ENCODE measurements at places on chromosomes 7 and 10.
A peak's percentile ranks its signal among the peaks of the same experiment; 100 is the strongest.

DNA sequence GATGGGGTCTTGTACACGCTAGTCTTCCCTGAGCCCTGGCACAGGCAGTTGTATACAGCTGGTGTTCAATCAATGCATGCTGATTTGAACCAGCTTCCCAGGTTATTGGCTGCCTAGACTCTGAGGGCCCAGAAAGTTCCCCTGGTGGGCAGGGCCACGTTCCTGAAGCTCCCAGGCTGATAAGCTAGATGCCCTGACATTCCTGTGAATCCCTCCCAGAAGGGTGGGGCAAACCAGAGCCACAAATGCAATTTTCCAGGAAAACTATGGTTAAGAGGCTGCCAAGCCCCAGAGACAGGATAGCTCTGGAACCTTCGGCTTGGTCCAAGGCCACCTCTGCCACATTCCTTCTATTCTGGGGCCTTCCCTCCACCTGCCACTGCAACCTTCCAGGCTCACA is 78.2 kb downstream of the FAM53B start:
- H3K4me1 ChIP-seq, result peaks cover 5% of the 10 kb centered on the region
- H3K27me3 ChIP-seq, result no peaks in the 10 kb centered on the region
- DNase-seq, result no peak

DNA sequence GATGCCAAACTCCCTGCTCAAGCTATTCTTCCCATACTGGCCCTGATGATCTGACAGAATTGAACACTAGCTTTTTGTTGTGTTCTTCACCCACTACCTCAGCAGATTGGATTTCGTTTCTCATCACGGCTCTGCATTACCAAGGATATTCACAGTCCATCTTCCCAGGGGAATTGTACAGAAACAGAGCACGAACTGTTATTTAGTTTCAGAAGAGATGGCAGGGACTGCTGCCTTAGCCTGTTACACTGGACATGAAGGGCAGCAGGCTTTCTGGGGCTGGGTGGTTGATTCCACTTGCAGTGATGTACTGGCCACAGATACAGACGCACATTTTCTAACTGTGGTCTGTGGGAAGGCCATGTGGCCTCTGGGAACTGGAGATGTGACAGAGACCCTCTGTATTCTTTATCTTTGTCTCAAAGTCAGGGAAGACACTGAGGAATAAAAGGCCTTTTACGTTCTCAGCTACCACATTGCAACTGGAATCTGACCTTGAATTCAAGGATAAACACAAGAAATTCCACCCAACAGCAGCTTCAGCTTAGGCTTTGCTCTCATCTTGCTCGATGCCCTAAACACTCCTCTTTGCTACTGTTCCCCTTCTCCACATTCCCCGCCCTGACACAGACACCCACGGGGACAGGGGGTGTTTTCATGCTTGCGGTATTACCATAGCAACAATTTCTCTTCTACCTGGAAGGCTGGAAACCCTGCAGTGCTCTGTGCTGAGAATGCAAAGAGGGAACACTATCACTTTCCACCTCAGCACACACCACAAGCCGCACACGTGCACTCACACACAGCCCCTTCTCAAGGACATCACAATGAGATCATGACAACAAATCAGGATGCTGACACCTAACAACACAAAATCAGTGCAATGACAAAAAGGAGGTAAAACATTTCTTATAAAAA is 81.7 kb downstream of the RNF216 start:
- H3K27ac ChIP-seq, result peak overlapping the region; percentile 38
- no peak overlapping the region for H3K4me3 ChIP-seq
- DNase-seq, result peak; percentile 60
- H3K36me3 ChIP-seq, result peaks cover 34% of the 10 kb centered on the region
- no peaks in the 10 kb centered on the region for H3K27me3 ChIP-seq
- H3K4me1 ChIP-seq, result peaks cover 37% of the 10 kb centered on the region

DNA sequence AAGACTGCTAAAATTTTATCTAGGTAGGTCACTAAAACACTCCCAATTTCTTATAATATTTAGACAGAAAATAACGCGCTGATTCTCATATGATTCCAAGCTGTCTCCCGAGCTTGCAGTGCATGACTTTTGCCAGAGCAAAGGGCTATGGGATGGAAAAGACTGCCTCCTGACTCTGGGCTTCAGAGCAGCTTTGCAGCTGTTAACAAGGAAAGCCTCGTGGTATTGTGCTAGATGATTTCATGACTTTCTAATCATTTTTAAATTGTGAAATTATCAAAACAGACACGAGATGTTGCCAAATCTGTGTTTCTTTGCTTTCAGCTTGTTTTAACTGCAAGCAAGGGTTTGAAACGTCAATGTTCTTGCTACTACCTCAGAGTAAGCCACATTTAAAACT is 238.3 kb downstream of the AGMO start:
- peaks cover 4% of the 10 kb centered on the region for H3K4me1 ChIP-seq
- H3K4me3 ChIP-seq, result no peak overlapping the region
- no peak overlapping the region for H3K27ac ChIP-seq
- no peaks in the 10 kb centered on the region for H3K36me3 ChIP-seq

DNA sequence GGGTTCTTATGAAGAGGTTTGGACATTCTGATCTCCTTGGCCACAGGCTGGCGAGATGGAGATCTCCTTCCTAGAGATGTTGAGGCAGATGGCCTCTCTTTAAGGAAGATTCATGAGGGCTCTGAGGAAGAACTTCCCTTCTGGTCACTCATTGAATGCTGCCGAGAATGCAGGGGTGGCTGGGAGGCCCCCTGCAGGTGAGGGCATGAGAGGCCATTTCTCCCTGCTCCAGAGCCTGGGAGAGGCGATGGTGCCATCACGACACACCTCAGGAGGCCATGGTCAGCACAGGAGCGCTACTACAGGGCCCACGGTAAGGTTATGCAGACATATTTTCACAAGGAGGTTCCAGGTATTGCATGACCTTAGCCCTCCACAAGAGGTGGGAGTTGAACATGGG is 40.2 kb downstream of the CXCL12 start:
- H3K27me3 ChIP-seq, result no peaks in the 10 kb centered on the region
- no peaks in the 10 kb centered on the region for H3K4me1 ChIP-seq
- DNase-seq, result no peak
- H3K36me3 ChIP-seq, result no peaks in the 10 kb centered on the region

GRCh38 chr10:76640806-76641205 is 996.8 kb downstream of the KCNMA1 start:
- no peak for DNase-seq
- H3K4me1 ChIP-seq, result no peaks in the 10 kb centered on the region

DNA sequence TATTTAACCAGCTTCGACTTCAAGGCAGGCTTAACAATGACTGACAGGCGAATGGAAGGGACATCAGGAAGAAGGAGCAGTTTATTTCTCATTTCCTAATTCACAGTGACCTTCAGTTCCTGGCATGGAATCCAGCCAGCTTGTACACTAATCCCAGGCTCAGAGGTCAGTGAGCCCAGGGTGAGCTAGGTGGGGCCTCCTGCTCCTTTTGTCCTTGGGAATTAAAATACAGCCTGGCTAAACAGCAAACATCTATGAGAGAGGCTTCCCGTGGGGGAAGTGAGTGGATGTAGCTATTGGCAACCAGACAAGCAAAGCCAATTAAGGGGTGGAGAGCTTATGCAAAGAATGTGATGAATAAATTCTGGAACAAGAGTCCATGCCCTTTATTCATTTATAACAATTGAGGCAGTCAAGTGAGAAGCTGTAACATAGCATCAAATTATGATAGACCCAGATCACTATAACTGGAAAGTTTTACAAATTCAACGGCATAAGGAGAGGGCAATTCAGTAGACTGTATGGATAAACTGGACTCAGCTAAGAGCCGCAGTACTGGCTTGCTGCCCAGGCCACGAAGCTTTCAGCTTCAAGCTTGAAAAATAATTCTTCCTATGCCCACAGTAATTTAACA is 57.1 kb downstream of the STK17A start:
- peak overlapping the region; percentile 82 for H3K27ac ChIP-seq
- H3K36me3 ChIP-seq, result peaks cover 49% of the 10 kb centered on the region
- H3K4me1 ChIP-seq, result peaks cover 46% of the 10 kb centered on the region
- H3K27me3 ChIP-seq, result no peaks in the 10 kb centered on the region

GRCh38 chr7:29265208-29265923 is 70.8 kb downstream of the CHN2 start:
- DNase-seq, result no peak
- H3K27ac ChIP-seq, result no peak overlapping the region
- H3K4me1 ChIP-seq, result no peaks in the 10 kb centered on the region
- H3K36me3 ChIP-seq, result no peaks in the 10 kb centered on the region
- H3K4me3 ChIP-seq, result no peak overlapping the region

DNA sequence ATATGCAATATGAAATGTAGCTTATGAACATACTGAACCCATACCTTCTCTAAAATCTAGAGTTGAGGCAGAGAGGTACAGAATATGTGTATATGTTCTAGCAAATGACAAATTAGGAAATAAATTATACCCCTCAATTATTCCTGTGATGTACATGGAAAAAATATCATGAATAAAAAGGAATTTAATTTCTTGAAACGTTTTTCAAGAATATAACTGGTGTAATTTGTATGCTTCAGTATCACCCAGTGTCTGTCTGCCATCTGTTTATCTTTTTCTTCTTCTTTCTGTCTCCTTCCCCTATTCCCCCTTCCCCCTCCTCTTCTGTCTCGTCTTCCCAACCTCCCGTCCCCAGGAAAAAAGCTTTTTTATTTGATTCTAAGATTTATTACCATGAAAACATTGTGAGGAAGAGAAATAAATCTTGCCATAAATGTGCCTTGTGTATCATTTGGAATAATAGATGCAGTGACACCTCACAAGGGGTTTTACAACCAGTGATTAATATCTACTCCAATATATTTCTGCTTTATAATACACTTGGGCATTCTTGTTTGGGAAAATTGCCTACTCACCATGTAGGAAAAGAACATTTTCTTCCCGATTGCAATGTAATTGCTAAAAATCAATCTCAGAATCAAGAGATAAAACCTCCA is 12.2 kb downstream of the LANCL2 start:
- no peaks in the 10 kb centered on the region for H3K27me3 ChIP-seq
- no peak for DNase-seq
- H3K4me1 ChIP-seq, result peaks cover under 1% of the 10 kb centered on the region
- no peak overlapping the region for H3K4me3 ChIP-seq
- no peak overlapping the region for H3K27ac ChIP-seq
- no peaks in the 10 kb centered on the region for H3K36me3 ChIP-seq

- no peak overlapping the region for H3K4me3 ChIP-seq
- H3K27me3 ChIP-seq, result peaks cover 12% of the 10 kb centered on the region
- H3K36me3 ChIP-seq, result no peaks in the 10 kb centered on the region
- H3K4me1 ChIP-seq, result peaks cover 15% of the 10 kb centered on the region
Observed at GRCh38 chr10:33103863-33104379, 145.9 kb upstream of the ITGB1 start.

GRCh38 chr7:55534262-55534915 is 37.9 kb downstream of the VOPP1 start:
- peak overlapping the region; percentile 24 for H3K27ac ChIP-seq
- no peak overlapping the region for H3K4me3 ChIP-seq
- H3K4me1 ChIP-seq, result peaks cover 38% of the 10 kb centered on the region
- DNase-seq, result no peak
- no peaks in the 10 kb centered on the region for H3K36me3 ChIP-seq

DNA sequence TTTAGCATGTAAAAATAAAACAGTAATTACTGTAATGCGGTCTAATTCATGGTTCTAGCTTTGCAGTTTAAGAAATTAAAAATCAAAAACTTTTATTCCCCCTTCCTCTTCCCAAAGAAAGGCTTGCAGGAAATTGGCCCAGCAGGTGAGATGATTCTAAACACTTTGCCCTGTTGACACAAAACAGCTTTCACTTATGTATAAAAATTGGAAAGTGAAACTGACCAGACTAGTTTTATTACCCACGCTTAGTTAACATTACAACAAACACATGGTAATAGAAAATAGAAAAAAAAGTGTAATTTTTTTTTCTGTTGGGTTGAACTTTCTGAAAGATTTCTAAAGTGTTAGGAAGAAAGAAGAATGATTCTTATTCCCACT is 1.2 kb upstream of the CCDC6 start:
- DNase-seq, result no peak
- H3K27ac ChIP-seq, result peak overlapping the region; percentile 95
- no peaks in the 10 kb centered on the region for H3K36me3 ChIP-seq
- peak overlapping the region; percentile 97 for H3K4me3 ChIP-seq
- peaks cover 25% of the 10 kb centered on the region for H3K4me1 ChIP-seq

DNA sequence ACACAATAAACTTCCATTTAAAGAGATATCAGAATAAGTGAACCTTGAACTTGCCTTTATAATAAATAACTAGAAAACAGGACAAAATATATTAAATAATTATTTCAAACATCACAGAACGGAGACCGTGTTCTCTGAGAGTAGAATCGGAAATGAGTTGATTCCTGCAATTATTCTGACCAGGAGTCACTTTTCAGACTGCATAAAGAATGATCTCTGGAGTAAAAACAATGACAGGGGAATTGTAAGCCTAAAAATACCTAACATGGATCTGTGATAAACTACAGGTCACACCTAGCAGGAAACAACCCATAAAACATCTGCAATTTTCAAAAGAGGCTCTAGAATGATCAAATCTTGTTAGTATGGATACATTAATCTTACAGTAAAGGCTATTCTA is 577.5 kb upstream of the SORCS1 start:
- H3K4me1 ChIP-seq, result no peaks in the 10 kb centered on the region
- no peaks in the 10 kb centered on the region for H3K27me3 ChIP-seq
- H3K36me3 ChIP-seq, result no peaks in the 10 kb centered on the region
- DNase-seq, result no peak
- no peak overlapping the region for H3K27ac ChIP-seq

GRCh38 chr10:35194906-35195305 is 68.3 kb downstream of the CREM start:
- no peaks in the 10 kb centered on the region for H3K27me3 ChIP-seq
- no peaks in the 10 kb centered on the region for H3K36me3 ChIP-seq
- DNase-seq, result no peak
- H3K27ac ChIP-seq, result peak overlapping the region; percentile 98
- peak overlapping the region; percentile 65 for H3K4me3 ChIP-seq

DNA sequence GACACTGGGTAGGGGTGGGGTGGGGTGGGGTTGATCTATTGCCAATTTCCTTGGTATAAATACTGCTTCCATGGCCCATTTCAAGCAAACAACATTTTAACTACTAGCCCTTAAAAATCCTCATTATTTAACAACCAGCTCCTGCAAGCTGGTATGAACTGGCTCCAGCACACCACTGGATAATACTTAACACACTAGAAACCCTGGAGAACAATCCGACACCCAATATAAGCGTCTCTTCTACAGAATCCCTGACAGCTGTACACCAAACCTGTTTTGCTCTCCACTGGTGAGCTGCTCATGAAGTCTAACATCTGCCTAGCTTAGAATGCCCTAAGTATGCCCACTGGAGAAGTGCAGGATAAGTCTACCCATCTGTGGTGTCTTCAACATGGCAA is 116.8 kb downstream of the HIPK2 start:
- H3K4me3 ChIP-seq, result no peak overlapping the region
- H3K36me3 ChIP-seq, result no peaks in the 10 kb centered on the region
- H3K27ac ChIP-seq, result no peak overlapping the region

- H3K27me3 ChIP-seq, result no peaks in the 10 kb centered on the region
- peaks cover 66% of the 10 kb centered on the region for H3K36me3 ChIP-seq
- peak overlapping the region; percentile 56 for H3K27ac ChIP-seq
- DNase-seq, result no peak
- H3K4me3 ChIP-seq, result peak overlapping the region; percentile 8
- peaks cover 44% of the 10 kb centered on the region for H3K4me1 ChIP-seq
Observed at GRCh38 chr7:6476596-6477317, 29.0 kb upstream of the DAGLB start.

GRCh38 chr7:47638679-47639315 is 56.9 kb upstream of the TNS3 start:
- no peaks in the 10 kb centered on the region for H3K27me3 ChIP-seq
- peaks cover 47% of the 10 kb centered on the region for H3K4me1 ChIP-seq
- DNase-seq, result peak; percentile 69
- H3K27ac ChIP-seq, result no peak overlapping the region

Measured in osteoblast (primary cell).